ENCODE measurements at places on chromosomes 3 and 15.

DNA sequence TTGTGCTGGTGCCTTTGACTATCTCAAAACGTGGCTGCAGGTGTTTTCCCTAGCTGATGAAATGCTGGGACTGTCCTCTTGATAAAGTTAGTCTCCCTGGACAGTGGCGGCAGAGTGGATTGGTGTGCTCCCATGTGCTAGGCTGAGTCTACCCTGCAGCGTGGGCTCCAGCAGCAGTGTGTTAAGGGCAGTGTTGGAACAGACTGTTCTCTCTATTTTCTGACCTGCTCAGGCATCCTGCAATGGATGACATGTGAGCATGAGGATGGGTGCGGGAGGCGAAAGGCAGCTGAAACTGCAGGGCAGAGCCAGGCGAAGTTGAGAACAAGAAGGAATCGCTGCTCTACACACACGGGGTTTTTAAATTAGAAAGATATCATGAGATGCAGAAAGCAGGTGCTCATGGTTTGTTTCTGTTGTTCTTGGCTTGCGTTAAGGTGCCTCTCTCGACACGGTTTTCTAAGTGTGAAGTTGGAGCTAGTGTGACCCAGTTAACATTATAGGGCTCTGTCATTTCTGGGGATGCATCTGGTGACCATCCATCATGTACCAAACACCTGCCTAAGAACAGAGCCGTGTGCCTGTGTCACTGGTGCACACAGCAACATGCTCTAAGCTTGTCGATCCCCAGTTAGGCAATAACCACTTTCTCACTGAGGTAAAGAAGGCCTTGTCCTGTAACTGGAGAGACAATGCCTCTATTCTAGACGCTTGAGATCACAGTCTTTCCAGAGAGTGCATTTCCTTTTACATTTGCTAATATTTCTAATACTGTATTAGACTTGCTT is 44.3 kb downstream of the SLCO3A1 start:
- no peak for DNase-seq

GRCh38 chr3:32440611-32441350 is 49.1 kb downstream of the CMTM7 start:
- no peak for DNase-seq

GRCh38 chr3:33424606-33425452 is 15.4 kb downstream of the UBP1 start:
- DNase-seq, result no peak

GRCh38 chr15:42148808-42149492 is 7.5 kb downstream of the PLA2G4F start:
- no peak for DNase-seq

DNA sequence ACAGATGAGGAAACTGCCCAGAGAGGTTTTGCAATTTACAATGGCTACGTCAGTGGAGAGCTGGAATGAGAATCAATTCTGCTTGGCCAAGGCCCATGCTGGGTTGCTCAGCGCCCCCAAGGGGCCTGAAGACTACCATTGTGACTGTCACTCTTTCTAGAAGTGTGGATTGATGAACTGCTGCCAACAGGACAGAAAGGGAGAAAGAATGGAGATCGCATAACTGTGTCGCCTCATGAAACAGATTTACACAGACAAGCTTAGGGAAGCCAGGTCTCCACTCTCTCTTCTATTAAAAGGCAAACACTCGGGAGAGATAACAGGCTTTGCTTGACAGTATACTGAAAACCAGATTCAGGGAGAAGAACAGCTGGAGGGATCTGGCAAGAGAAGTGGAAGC is 160.0 kb downstream of the STT3B start:
- no peak for DNase-seq

DNA sequence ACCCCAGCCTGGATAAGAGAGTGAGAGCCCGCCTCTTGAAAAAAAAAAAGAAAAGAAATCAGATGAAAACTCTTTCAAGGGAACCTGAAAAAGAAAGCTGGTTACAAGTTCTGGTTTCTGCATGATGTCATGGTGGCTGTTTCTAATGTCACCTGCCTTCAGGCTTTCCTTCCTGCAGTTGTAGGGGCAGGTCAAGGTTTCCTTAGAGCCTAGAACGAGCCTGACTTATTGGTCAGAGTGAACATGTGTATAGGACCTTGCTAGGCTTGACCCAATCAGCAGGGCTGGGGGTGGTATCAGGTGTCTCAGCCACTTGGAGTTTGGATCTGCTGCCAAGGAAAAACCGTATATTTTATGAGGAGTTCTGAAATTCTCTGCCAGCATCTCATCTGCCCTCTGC is 3.8 kb downstream of the IVD start:
- no peak for DNase-seq

DNA sequence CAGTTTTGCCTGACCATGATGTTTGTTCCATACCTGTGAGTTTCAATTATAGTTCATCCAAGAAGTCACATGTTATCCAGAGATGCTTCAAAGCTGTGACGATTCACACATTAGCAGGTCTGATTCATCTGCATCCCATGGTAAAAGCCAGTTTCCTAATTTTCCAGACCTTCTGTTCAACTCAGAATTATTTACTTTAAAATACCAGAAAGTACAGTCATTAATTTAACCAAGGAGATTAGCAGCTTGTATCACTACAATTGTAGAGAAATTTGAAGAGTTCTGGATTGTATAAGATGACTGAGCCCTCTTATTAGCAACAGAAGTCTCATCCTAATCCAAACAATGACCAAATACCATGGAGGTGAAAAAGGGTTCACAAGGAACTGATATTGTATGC is 76.1 kb upstream of the THBS1 start:
- no peak for DNase-seq

DNA sequence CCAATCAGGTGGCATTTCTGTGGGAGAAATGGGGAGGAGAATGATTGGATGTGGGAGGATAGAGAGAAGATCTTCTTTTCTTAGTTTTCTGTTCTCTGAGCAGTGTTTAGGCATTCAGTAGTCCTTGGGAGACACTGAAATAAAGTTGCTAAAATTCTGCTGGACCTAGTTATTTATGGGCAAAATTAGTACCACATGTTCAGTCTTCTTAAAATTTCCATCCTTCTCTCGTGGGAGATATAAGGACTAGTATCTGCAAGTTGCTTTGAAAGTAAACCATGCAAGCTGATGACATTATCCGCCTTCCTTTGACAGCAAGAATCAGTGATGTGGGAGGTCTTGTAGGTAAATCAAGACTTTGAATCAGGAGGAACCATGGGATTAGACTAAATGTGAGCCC is 19.9 kb upstream of the CHST2 start:
- DNase-seq, result no peak

DNA sequence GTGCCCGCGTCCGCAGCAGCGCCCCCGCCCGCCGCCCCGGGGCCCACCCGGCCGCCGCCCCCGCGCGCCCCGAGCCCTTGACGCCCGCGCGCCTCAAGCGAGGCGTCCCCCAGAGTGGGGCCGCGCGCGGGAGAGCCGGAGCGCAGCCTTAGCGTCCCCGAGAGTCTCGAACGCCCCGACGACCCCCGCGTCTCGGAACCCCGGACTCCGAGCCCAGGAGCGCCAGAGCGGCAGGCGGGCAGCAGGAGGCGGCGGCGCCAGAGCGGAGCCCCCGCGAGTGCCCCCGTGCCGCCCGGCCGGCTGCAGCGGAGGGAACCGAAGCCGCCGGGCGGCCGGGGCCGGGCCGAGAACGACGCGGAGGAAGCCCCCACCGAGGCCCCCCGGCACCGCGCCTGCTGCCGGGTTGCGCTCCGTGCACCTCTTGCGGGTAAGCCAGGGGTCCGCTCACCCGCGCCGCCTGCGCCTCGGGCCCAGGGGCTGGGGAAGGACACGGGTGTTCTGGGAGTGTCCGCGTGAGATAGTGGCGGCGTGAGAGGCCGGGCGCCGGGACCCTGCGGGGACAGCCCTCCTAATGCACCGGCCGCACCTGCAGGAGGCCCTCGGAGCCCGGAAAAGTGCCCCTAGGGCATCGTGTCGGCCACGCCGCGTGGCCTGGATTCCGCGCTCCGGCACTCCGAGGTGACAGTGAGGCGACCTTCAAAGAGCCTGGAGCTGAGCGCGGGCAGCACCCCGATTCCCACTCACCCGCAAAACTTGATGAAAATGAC is 52.0 kb upstream of the ULK4 start:
- peak; percentile 15 for DNase-seq

GRCh38 chr15:70690491-70691276 is 72.7 kb downstream of the UACA start:
- no peak for DNase-seq

All from neural crest cell (in vitro differentiated cells).